ENCODE measurements at places on chromosomes 12 and 14. TPM values are rescaled to one million over a fixed set of nuclear protein-coding genes. Genes with fewer than 3 reads are reported as not detected.

GRCh38 chr12:92938018-92938417 lies 8.9 kb upstream of the EEA1 start:
- no peak overlapping the region for H3K4me3 ChIP-seq
- DNase-seq = no peak
- H3K4me1 ChIP-seq = no peaks in the 10 kb centered on the region
- no peaks in the 10 kb centered on the region for H3K27me3 ChIP-seq

GRCh38 chr14:65396082-65396910 lies 16.2 kb upstream of the FUT8 start:
- no peak overlapping the region for H3K27ac ChIP-seq
- H3K4me3 ChIP-seq = no peak overlapping the region
- H3K36me3 ChIP-seq = peaks cover 74% of the 10 kb centered on the region
- no peaks in the 10 kb centered on the region for H3K27me3 ChIP-seq
- peaks cover 11% of the 10 kb centered on the region for H3K4me1 ChIP-seq

DNA sequence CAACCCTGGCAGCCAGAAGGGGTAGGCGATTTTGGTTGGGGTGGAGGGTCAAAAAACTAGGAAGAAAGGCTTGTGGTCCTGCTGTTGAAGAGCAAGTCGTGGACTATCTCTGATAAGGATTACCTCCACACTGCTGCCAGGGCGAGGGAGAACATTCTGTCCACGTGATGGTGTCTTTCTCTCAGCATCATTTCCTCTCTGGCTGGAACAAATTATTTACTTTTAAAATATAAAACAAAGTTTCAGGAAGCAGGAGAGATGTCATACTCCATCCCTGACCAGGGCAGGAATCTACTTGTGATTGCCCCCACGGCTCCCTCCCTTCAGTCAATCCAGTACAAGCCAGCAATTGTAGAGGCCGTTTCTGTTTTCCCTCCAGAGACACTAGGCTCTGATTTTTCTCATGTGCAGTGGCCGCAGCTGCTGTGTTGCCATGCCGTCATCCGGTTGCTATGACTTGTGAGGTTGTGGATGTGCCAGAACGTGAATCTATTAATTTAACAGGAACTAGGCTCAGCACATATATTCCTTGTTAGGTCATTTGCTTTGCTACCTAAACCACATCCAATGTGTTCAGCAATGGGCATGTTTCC lies 61.5 kb upstream of the PTGR2 start:
- DNase-seq = no peak
- H3K4me3 ChIP-seq = no peak overlapping the region
- H3K36me3 ChIP-seq = no peaks in the 10 kb centered on the region
- peaks cover 1% of the 10 kb centered on the region for H3K27me3 ChIP-seq
- H3K27ac ChIP-seq = no peak overlapping the region

GRCh38 chr12:12454315-12454714 lies 97.4 kb downstream of the BORCS5 start:
- H3K4me3 ChIP-seq = no peak overlapping the region
- peaks cover 9% of the 10 kb centered on the region for H3K4me1 ChIP-seq
- H3K27ac ChIP-seq = no peak overlapping the region
- DNase-seq = no peak
- H3K27me3 ChIP-seq = no peaks in the 10 kb centered on the region

- DNase-seq = no peak
- peaks cover 3% of the 10 kb centered on the region for H3K27me3 ChIP-seq
- no peak overlapping the region for H3K27ac ChIP-seq
- no peaks in the 10 kb centered on the region for H3K4me1 ChIP-seq
- peaks cover 12% of the 10 kb centered on the region for H3K36me3 ChIP-seq
Measured at GRCh38 chr14:65261946-65262345, 150.6 kb upstream of the FUT8 start.

DNA sequence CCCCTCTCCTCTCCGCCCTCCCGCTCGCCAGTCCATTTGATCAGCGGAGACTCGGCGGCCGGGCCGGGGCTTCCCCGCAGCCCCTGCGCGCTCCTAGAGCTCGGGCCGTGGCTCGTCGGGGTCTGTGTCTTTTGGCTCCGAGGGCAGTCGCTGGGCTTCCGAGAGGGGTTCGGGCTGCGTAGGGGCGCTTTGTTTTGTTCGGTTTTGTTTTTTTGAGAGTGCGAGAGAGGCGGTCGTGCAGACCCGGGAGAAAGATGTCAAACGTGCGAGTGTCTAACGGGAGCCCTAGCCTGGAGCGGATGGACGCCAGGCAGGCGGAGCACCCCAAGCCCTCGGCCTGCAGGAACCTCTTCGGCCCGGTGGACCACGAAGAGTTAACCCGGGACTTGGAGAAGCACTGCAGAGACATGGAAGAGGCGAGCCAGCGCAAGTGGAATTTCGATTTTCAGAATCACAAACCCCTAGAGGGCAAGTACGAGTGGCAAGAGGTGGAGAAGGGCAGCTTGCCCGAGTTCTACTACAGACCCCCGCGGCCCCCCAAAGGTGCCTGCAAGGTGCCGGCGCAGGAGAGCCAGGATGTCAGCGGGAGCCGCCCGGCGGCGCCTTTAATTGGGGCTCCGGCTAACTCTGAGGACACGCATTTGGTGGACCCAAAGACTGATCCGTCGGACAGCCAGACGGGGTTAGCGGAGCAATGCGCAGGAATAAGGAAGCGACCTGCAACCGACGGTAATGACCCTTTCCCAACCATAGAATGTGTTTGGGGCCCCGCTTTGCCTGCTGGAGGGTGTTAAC lies 615 bp downstream of the CDKN1B start:
- H3K36me3 ChIP-seq = peaks cover 53% of the 10 kb centered on the region
- DNase-seq = peak; percentile 67
- H3K4me1 ChIP-seq = peaks cover 37% of the 10 kb centered on the region

- H3K4me3 ChIP-seq = no peak overlapping the region
- no peaks in the 10 kb centered on the region for H3K4me1 ChIP-seq
- DNase-seq = no peak
- H3K27me3 ChIP-seq = no peaks in the 10 kb centered on the region
- H3K36me3 ChIP-seq = no peaks in the 10 kb centered on the region
Measured at GRCh38 chr14:31902002-31902401, 175.1 kb upstream of the ARHGAP5 start.

- no peak overlapping the region for H3K4me3 ChIP-seq
- H3K4me1 ChIP-seq = peaks cover 30% of the 10 kb centered on the region
- H3K36me3 ChIP-seq = peaks cover 38% of the 10 kb centered on the region
Measured at GRCh38 chr12:54409267-54409666, 9.8 kb downstream of the ITGA5 start.

DNA sequence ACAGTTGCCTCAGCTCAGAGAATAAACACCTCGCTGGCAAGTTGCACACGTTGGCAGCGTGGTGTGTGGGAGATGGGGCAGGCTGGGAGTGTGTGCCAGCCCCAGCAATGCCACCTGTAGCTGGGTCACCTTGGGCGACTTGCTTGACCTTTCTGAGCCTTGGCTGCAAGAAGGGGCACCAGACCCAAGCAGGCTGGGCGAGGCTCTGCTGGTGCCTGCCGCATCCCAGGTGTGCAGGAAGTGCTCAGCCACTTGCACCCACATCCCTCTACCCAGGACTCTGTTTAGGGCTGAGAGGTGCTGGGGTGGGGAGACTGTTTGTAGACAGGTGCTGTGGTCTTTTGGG lies 629 bp downstream of the FAM181A start:
- no peak overlapping the region for H3K27ac ChIP-seq
- DNase-seq = no peak
- H3K36me3 ChIP-seq = no peaks in the 10 kb centered on the region
- no peaks in the 10 kb centered on the region for H3K4me1 ChIP-seq
- peaks cover 3% of the 10 kb centered on the region for H3K27me3 ChIP-seq
- H3K4me3 ChIP-seq = no peak overlapping the region

- no peaks in the 10 kb centered on the region for H3K27me3 ChIP-seq
- H3K4me3 ChIP-seq = no peak overlapping the region
- no peaks in the 10 kb centered on the region for H3K36me3 ChIP-seq
- H3K27ac ChIP-seq = no peak overlapping the region
Measured at GRCh38 chr12:70154960-70155589, 88.2 kb upstream of the CNOT2 start.

DNA sequence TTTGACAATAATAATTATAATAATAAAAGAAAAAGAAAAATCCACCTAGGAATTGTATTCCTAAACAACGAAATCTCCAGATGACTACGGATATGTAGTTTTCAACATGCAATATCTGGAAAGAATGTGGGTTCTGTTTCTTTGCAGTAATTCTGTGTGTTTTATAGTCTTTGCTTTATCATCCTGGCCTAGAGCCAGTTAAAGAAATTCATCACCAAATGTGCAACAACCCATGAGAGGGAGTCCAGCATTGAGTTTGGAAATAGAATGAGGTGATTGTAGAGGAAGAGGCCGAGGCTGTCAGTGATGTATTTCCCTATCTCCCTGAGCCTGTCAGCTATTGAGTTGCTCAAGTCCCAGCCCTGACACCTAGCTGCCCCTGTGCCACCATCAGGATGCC lies 200.5 kb upstream of the DCN start:
- peaks cover 11% of the 10 kb centered on the region for H3K4me1 ChIP-seq
- H3K4me3 ChIP-seq = no peak overlapping the region
- no peaks in the 10 kb centered on the region for H3K36me3 ChIP-seq
- no peak for DNase-seq
- H3K27me3 ChIP-seq = peaks cover 3% of the 10 kb centered on the region

GRCh38 chr12:48279601-48280000 lies 71.1 kb downstream of the ZNF641 start:
- H3K4me1 ChIP-seq = peaks cover 2% of the 10 kb centered on the region
- no peak overlapping the region for H3K4me3 ChIP-seq
- DNase-seq = no peak

DNA sequence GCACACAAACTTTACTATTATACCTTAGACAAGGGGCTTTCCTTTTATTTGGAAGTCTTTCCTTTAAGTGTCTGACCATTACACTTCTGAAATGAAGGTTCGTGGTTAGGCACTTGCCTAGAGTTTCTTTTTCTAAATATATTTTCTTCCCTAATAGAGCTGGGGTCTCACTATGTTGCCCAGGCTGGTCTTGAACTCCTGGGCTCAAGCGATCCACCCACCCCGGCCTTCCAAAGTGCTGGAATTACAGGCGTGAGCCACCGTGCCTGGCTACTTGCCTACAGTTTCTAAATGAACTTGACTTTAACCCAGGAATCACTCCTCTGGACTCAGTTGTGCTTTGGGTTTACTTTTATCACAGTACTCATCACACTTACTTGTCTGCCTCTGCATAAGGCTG lies 57.6 kb downstream of the PEBP1 start:
- H3K27ac ChIP-seq = no peak overlapping the region
- H3K4me1 ChIP-seq = peaks cover 2% of the 10 kb centered on the region
- H3K27me3 ChIP-seq = no peaks in the 10 kb centered on the region
- H3K4me3 ChIP-seq = no peak overlapping the region
- H3K36me3 ChIP-seq = peaks cover 19% of the 10 kb centered on the region

DNA sequence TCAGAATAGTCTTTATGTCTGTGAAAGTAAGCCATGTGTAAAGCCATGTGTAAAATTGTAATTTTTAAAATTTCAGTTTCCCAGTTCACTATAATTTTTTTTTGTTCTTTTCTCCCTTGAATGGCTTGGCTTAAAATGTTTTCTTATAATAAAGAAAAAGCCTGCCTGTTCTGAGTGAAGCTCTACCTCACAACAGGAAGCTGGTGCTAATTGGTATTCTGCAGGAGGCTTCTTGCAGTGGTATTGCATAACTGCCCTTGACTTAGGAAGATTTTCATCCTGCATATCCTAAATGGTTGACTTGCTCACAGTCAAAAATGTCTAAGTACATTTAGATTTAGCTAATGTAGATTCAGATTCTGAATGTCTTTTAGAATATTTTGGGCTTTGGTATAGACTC lies 49.5 kb downstream of the ATP2A2 start:
- peak overlapping the region; percentile 49 for H3K27ac ChIP-seq
- no peak overlapping the region for H3K4me3 ChIP-seq
- no peaks in the 10 kb centered on the region for H3K27me3 ChIP-seq
- no peak for DNase-seq
- H3K36me3 ChIP-seq = peaks cover 35% of the 10 kb centered on the region

- DNase-seq = peak; percentile 73
- H3K27ac ChIP-seq = peak overlapping the region; percentile 99
- peak overlapping the region; percentile 91 for H3K4me3 ChIP-seq
Measured at GRCh38 chr14:49971156-49972130, 78.6 kb downstream of the ARF6 start.

- H3K27ac ChIP-seq = peak overlapping the region; percentile 58
- H3K36me3 ChIP-seq = peaks cover 8% of the 10 kb centered on the region
- H3K4me3 ChIP-seq = no peak overlapping the region
- H3K27me3 ChIP-seq = no peaks in the 10 kb centered on the region
Measured at GRCh38 chr12:104680491-104680890, 223.7 kb downstream of the CHST11 start.

DNA sequence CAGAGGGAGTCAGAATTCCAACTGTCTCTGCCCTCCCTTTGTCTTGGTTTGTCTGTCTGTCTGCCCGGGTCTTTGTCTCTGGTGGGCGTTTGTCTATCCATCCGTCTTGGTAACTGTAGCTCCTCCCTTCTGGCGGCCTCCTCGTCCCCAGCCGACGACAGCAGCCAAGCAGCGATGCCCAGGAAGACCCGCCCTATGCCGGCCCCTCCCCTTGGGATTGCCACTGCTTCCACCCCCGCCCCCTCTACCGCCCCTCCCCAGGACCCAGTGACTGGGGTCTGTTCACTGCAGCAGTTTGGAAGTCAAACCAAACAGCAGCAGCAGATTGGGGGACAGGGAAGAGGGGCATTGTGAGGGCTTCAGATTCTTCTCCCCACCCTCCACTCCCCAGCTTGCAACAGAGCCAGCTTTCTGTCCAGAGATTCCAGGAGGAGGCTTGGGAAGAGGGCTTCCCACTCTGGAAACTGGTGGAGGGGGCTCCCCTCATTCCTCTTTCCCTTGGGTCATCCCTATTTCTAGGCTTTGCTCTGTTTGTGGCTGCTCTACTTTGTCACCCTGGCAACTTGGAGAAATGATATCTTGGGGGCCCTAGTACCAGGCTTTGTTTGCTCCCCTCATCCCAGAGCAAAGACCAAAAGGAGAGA lies 2.4 kb upstream of the RARG start:
- DNase-seq = no peak
- H3K27ac ChIP-seq = no peak overlapping the region
- peaks cover 39% of the 10 kb centered on the region for H3K4me1 ChIP-seq
- H3K27me3 ChIP-seq = peaks cover 2% of the 10 kb centered on the region
- no peaks in the 10 kb centered on the region for H3K36me3 ChIP-seq

DNA sequence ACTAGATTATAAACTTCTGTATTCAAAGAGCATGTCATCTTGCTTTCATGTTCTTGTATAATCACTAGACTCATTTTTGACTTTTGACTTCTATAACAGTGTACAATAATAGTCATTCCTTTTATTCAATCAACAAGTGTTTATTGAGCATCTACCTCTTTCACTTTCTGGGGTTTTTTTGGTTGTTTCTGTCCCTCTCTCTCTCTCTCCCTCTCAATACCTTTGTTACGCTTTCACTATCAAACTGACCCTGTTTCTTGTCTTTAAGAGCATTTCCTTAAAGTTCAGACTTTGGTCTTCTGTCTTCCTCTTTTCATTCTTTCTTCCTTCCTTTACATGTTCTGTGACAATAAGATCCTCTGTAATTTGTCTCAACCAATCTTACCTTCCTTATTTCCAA lies 49.5 kb downstream of the GPR137C start:
- DNase-seq = no peak
- H3K4me1 ChIP-seq = peaks cover 5% of the 10 kb centered on the region
- peaks cover 2% of the 10 kb centered on the region for H3K36me3 ChIP-seq
- peak overlapping the region; percentile 10 for H3K27ac ChIP-seq

The CD163 gene
- 4.4 TPM for total RNA-seq

The CCDC177 gene
- not detected for total RNA-seq

The DPF3 gene
- total RNA-seq = 3.8 TPM

The LRP1 gene
- total RNA-seq = 4.9 TPM

The SALL2 gene
- 4.4 TPM for total RNA-seq

The AQP6 gene
- not detected for total RNA-seq

The RPL10L gene
- not detected for total RNA-seq

The FOXG1 gene
- total RNA-seq = not detected

All from activated naive CD8-positive, alpha-beta T cell treated with anti-CD3 and anti-CD28 coated beads, Interleukin-2, amount 10 ng/mL, durations not matched to agents 7 days and 5 days (primary cell).